Small intestine (tissue), 16 donors: ENCODE measurements at places on chromosomes 12 and 14. TPM values are rescaled to one million over a fixed set of nuclear protein-coding genes. Genes with fewer than 3 reads are reported as not detected.

The GNG2 gene
- polyA plus RNA-seq = 11.2 TPM

GRCh38 chr14:91256661-91257060 is 12.2 kb upstream of the GPR68 start:
- H3K36me3 ChIP-seq = no peaks in the 10 kb centered on the region
- no peak for DNase-seq
- H3K27me3 ChIP-seq = peaks cover 20% of the 10 kb centered on the region
- no peak overlapping the region for H3K27ac ChIP-seq
- H3K4me1 ChIP-seq = no peaks in the 10 kb centered on the region

GRCh38 chr12:47752552-47752951 is 6.1 kb downstream of the RAPGEF3 start:
- no peak overlapping the region for H3K4me3 ChIP-seq
- H3K4me1 ChIP-seq = peaks cover 10% of the 10 kb centered on the region
- no peaks in the 10 kb centered on the region for H3K27me3 ChIP-seq
- H3K27ac ChIP-seq = no peak overlapping the region
- DNase-seq = no peak

GRCh38 chr12:120100630-120101029 is 15.9 kb downstream of the RAB35 start:
- peaks cover 6% of the 10 kb centered on the region for H3K4me1 ChIP-seq
- H3K36me3 ChIP-seq = peaks cover 26% of the 10 kb centered on the region
- no peak overlapping the region for H3K27ac ChIP-seq
- no peak for DNase-seq
